ENCODE measurements at places on chromosomes 2 and 18.

- no peak for DNase-seq
These were observed 203.8 kb downstream of the PLCL1 start for GRCh38 chr2:198008230-198008629.

GRCh38 chr2:71067567-71068217, 756 bp upstream of the NAGK start:
- no peak for DNase-seq

- no peak for DNase-seq
These were observed 49.4 kb upstream of the CWC22 start for GRCh38 chr2:180056367-180057118.

- DNase-seq: no peak
These were observed 148.1 kb downstream of the ZFP36L2 start for GRCh38 chr2:43078301-43078700.

DNA sequence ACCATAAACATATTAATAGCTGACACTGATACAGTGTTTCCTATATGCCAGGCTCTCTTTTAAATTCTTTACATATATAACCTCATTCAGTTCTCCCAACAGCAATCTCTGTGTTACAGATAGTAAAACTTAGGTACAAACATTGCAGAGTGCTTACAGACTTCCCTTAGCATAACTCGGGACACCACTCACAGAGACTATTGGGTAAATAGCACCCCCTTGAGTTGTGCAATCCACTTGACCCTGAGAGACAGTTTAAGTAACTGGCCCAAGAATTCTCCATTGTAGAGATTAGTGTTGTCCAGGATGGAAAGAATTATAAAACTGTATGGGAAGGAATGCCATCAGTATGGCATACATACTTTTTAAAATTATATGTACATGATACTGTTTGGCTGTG, 110.1 kb downstream of the POLE4 start:
- DNase-seq: no peak

- no peak for DNase-seq
These were observed 35.0 kb downstream of the WDSUB1 start for GRCh38 chr2:159251296-159252173.

DNA sequence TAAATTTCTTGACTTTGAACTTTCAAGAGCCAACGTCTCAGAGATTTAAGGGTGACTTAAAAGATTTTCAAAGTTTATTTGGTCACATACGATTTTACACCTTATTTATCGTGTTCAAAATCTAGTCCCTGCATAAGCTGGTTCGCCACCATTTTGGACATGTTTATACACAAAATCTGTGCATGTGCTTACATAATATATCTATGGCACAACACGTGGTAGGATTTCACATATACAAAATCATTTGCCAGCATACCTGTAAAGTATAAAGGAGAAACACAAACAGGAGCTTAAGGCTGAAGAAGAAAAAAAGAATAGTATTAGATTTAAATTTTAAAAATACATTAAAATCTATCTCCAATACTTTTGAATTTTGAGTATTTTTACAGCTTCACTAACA, 190.0 kb upstream of the KYNU start:
- no peak for DNase-seq

- DNase-seq: no peak
These were observed 290.1 kb upstream of the CHAC2 start for GRCh38 chr2:53477517-53477916.

GRCh38 chr18:60120231-60120750, 220.5 kb downstream of the PMAIP1 start:
- no peak for DNase-seq

DNA sequence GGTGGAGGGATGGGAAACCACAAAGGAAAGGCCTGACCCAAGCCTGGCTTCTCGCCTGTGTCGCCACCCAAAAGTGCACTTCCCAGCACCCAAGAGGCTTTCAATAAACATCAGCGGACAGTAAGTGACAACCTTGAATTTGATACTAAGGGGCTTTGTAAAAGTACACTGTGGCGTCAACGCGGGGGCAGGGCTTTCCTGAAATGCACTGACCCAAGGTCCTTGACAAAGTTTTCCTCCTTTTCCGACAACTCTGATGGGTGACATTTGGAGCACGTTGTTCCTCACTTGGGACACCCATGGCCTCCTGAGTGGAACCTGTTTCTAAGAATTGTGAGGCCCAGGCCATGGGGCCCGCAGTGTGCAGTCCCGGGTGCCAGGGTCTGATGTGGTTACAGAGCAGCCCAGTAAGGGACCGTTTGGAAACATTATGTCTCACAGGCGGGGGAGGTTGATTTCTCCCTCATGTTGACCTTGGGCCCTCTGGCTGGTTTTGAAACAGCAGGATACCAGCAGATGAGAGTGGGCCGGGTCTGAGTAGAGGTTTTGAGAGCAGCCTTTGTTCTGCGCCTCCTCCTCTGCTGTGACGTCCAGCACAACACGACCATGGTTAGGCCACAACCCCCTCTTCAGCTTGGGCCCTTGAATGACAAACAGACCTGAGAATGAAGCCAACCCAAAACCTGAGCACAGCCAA, 2.8 kb upstream of the ZBTB14 start:
- DNase-seq: no peak

DNA sequence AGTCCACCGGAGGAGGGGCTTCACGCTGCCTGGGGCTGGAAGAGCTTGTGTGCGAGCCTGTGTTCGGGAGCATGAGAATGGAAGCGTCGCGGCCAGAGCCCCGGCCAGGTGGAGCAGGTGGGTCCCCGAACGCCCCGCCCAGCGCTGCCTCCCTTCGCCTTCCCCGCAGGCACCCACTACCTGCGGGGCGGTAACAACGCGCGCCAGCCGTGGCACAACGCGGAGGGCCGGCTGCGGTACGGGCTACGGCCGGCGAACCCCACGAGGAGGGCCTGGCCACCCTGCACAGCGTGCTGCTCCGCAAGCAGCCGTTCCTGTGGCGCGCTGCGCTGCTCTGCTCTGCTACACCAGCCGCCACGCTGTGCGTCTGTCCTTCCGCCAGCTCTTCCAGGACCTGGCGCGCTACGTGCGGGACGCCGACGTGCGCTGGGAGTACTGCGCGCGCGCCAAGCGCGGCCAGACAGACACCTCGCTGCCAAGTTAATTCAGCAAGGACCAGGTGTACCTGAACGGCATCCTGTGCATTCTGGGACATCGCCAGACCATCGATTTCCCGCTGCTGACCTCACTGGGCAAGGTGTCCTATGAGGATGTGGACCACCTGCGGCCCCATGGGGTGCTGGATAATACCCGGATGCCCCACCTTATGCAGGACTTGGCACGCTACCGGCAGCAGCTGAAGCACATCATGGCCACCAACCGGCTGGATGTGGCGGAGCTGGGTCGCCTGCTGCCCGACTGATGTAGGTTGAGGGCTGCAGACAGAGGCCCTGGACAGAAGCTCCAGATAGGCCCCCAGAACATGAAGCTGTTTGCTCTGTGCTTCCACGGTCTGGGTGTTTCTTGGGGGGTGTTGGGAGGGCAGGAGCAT, 200.6 kb downstream of the NAPG start:
- DNase-seq: no peak

- no peak for DNase-seq
These were observed 1362.9 kb upstream of the SLC39A10 start for GRCh38 chr2:194294156-194294555.

- no peak for DNase-seq
These were observed 308.1 kb downstream of the TMX3 start for GRCh38 chr18:68406761-68407160.

- no peak for DNase-seq
These were observed 99.5 kb upstream of the ITGB6 start for GRCh38 chr2:160299540-160299939.

DNA sequence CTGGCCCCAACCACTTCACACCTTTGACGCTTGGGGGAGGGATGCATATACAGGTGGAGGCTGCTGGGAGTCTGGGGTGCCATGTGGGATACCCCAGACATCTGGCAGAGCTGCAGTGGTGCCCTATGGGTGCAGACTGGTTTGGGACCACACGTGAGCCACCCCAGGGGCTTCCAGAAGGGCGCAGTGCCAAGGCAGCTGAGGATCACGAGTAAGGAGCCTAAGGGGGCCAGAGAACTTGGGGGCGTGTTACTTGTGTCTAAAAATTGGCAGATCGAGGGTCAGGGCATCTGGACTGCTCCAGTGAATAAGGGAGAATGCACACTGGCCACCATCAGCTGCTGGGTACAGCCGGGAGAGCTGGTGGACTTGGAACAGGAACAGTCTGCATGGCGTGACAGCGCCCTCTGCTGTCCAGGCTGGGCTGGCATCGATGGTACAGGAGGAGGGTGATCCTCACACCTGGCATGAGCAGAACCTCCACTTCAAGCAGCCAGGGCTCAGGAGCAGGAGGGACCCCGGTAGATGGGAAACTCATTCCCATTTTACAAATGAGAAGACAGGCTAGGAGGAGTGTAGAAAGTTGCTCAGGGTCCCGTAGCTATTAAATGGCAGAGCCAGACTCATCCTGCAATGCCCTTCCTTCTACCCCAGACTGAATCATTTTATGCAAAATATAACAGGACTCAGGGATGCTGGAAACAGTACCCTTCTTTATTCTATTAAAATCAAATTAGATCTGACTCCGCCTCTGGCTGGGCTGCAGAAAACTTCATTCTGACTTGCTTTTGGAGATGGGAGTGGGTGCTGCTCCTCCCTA, 60.4 kb downstream of the ATOH8 start:
- peak; percentile 95 for DNase-seq

GRCh38 chr2:54290356-54291025, 34.5 kb upstream of the TSPYL6 start:
- DNase-seq: peak; percentile 24

DNA sequence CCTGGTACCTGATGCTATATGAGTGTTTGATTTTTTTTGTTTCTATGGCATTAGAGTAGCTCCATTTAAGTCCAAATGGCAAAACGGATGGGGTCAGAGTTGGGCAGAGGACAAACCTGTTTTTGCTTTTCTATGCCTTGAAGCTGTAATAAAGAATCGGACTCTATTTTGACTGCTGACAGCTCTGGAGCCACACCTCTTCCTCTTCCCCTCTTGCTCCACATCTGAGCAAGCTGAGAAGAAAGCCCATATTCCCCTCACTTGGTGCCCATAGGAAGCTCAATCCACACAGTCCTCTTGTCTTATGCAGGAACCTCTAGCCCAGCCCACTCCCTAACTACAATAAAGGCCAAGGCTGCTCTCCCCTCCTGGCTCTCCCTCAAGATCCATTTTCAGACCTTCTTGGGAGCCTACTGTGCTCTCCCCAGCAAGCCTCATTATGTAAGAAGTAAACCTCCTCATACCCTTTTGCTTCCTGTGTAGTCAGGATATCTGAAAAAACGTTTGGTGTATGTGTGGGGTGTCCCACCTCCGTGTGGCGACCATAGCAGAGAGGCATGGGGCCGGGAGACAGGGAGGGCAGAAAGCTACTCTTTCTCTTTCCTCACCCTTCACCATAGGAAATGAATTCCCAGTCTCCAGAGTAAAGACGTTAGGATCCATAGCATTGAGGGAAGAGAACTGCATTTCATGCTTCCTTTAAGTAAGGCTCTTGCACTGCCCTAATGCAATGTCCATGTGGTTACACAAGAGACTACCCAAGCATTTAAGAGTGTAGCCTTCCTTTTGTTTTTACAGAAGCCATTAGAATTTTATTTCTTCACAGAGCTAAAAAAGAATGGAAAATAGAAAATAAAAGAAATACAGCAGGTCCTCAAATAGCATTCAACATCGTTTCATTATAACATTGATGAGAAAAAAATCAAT, 41.9 kb upstream of the RAPGEF4 start:
- DNase-seq: no peak

- peak; percentile 5 for DNase-seq
These were observed 232.2 kb downstream of the IKZF2 start for GRCh38 chr2:212919238-212919637.

DNA sequence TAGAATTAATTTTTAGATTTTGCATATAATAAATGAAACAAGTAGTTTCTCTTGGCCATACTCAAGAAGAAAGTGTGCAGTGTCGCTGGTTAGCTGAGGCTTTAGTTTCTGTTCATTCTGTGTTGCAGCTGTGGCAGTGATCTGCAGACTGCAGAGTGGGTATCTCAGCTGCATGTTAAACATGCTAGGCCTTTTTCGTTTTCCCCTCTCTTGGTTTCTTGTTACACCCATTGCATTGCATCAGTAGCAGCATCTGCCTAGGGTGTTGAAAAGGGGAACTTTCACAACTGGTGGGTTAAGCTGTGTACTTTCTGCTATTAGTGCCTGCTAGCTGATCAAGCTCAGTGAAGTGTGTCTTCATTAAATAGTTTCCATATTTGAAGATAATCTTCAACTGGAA, 51.3 kb downstream of the ACSL3 start:
- peak; percentile 22 for DNase-seq

GRCh38 chr18:49640741-49641140, 78.9 kb downstream of the LIPG start:
- DNase-seq: no peak

DNA sequence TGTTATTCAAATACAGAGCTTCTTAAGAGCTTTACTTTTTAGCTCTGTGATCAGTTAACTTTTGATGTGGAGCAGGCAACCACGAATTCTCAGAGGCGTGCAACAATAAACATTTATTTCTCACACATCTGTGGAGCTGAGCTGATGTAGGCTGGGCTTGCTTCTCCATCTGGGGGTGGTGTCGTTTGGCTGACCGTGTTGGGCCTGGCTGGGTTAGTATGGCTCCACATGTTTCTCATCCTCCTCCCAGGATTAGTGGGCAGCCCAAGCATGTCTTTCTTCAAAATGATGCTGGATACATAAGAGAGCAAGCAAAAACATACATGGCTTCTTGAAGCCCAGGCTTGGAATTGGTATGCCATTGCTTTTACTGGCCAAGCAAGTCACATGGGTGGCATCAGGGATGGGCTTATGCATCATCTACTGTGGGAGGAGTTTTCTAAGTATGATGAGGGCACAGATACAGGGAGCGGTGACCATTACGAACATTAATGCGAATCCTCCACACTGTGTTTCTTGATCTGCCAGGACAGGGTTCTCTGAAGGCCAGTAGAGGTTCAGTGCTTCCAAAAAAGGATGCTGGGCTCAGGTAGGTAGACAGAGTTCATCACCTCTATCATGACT, 157.0 kb upstream of the TNP1 start:
- peak; percentile 34 for DNase-seq
